IPS DF 6.9 (cell line): ENCODE measurements at places on chromosomes 5 and 9.

- no peak for DNase-seq
- no peaks in the 10 kb centered on the region for H3K27me3 ChIP-seq
- H3K4me1 ChIP-seq = peaks cover 3% of the 10 kb centered on the region; the same call in 1 of the 2 replicates
- no peaks in the 10 kb centered on the region for H3K36me3 ChIP-seq
Measured at GRCh38 chr5:36720688-36721087, 114.3 kb downstream of the SLC1A3 start.

- no peak for DNase-seq
- no peaks in the 10 kb centered on the region for H3K27me3 ChIP-seq
- H3K4me3 ChIP-seq = no peak overlapping the region
- no peaks in the 10 kb centered on the region for H3K4me1 ChIP-seq
- H3K27ac ChIP-seq = no peak overlapping the region
- no peaks in the 10 kb centered on the region for H3K36me3 ChIP-seq
Measured at GRCh38 chr5:11619339-11620024, 284.8 kb downstream of the CTNND2 start.

GRCh38 chr5:1202026-1202797 lies 817 bp downstream of the SLC6A19 start:
- no peak overlapping the region for H3K4me3 ChIP-seq
- no peaks in the 10 kb centered on the region; the same call in 1 of the 2 replicates for H3K4me1 ChIP-seq
- no peak overlapping the region for H3K27ac ChIP-seq
- H3K27me3 ChIP-seq = no peaks in the 10 kb centered on the region
- no peaks in the 10 kb centered on the region for H3K36me3 ChIP-seq
- DNase-seq = no peak

- no peak overlapping the region for H3K27ac ChIP-seq
- H3K4me1 ChIP-seq = no peaks in the 10 kb centered on the region
- DNase-seq = no peak
- no peaks in the 10 kb centered on the region for H3K36me3 ChIP-seq
- H3K4me3 ChIP-seq = no peak overlapping the region; the same call in 1 of the 2 replicates
Measured at GRCh38 chr5:2897276-2897961, 145.9 kb upstream of the IRX2 start.

DNA sequence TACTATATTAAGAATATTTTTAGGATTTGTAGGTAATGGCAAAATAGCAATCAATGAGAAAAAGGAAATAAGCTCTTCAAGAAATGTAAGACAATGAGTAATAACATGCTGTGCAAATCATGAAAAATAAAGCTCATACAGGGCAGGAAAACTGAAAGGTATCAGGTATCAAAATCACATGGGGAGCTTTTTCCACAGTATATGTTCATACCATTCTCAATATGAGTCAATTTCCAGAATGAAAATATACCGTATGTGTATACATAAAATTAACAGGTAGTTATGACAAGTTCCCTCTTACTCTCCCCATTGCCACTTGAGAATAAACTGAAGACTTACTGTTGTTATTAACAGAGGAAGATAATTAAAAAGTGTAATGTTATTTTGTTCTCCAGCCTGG lies 35.9 kb downstream of the EFCAB9 start:
- no peak overlapping the region for H3K4me3 ChIP-seq
- no peaks in the 10 kb centered on the region for H3K4me1 ChIP-seq
- H3K27me3 ChIP-seq = no peaks in the 10 kb centered on the region
- DNase-seq = no peak

DNA sequence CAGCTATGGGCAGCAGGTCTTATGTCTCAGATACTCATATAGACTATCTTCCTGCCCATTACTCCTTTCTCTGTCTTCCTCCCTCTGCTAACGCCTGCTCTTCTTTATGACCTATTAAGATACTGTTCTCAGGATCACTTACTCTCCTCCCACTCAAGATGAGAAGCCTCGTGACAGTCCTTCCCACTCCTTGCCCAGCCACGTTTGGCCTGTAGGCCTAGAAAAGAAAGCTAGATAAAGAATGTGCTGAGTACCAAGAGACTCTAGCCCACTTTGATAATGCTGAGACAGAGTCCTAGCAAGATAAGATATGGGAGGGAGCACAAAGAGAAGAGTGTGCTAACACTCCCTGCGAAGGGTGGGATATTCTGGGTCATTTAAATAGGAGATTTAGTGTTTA lies 6.8 kb upstream of the DENND4C start:
- no peaks in the 10 kb centered on the region; the same call in 1 of the 2 replicates for H3K4me1 ChIP-seq
- no peak overlapping the region for H3K27ac ChIP-seq
- no peaks in the 10 kb centered on the region for H3K36me3 ChIP-seq
- no peak overlapping the region for H3K4me3 ChIP-seq
- no peaks in the 10 kb centered on the region for H3K27me3 ChIP-seq

DNA sequence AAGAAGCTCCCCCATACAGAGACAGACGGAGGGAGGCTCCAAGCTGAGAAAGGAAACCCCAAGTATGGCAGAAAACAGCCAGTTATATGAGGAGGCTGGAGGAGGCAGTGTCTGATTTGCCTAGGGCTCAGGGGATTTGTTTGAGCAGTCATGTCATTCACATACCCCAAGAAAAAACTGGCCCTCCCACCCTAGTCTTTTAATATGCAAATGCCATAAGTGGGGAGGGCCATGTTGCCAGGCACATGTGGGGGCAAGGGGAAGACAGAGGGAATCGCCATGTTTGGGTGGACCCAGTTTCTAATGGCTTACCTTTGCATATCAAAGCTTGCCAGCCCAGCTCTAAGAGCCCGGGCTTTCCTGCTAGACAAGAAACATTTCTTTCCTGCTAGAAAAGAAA lies 1163.8 kb downstream of the TAF11L14 start:
- no peaks in the 10 kb centered on the region for H3K27me3 ChIP-seq
- H3K27ac ChIP-seq = no peak overlapping the region
- DNase-seq = peak; percentile 73
- H3K4me1 ChIP-seq = peaks cover 2% of the 10 kb centered on the region; the same call in 1 of the 2 replicates
- H3K36me3 ChIP-seq = no peaks in the 10 kb centered on the region

DNA sequence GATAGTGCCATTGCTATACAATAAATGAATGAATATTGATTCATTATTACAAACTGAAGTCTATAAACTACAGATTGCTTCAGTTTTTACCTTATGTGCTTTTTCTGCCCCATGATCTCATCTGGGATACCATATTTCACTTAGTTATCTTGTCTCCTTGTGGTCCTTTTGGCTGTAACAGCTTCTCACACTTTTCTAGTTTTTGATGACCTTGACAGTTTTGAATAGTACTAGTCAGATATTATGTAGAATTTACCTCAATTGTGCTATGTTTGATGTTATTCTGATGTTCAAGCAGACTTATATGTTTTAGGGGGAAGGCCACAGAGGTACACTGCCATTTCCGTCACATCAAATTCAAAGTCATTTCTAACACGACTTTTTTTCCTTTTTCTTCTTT lies 2364.3 kb upstream of the ACO1 start:
- no peaks in the 10 kb centered on the region for H3K36me3 ChIP-seq
- H3K27ac ChIP-seq = no peak overlapping the region
- H3K4me1 ChIP-seq = no peaks in the 10 kb centered on the region
- H3K4me3 ChIP-seq = no peak overlapping the region

DNA sequence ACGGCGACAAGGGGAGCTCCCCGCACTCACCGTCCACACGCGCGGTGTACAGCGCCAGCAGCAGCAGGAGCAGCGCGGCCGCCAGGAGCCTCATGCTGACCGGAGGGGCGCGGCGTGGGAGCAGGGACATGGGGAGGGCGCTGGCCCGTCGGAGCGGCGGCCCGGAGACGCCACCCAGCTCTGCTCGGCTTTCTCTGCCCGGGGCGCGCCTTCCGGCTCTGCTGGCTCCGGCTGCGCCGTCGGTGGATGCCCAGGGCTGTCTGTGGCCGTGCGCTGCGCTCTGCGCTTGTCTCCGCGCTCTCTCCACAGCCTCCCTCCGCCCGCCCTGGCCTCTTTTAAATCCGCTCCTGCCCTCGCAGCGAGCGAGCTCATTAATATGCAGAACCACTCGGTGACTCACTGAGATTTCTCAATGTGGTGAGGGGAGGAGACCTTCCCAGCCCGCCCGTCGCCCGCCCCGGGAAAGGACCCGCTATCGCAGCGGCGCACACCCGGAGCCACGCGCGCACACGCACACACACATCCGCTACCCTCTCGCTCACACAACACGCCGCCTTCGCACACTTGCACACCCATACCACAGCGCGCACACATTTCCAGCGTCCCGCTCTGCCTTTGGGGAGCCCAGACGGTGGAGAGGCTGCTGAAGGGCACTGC lies at the start of gene CXCL14:
CXCL14 (minus strand) TSS at position 307 of the 657 bp plus-strand sequence; CDS start at position 94, 213 bp downstream.
- peaks cover 6% of the 10 kb centered on the region; the same call in 1 of the 2 replicates for H3K4me1 ChIP-seq
- H3K4me3 ChIP-seq = peak within 1 kb of the TSS; percentile 29; the same call in 1 of the 2 replicates
- no peak for DNase-seq

- peak overlapping the region; percentile 61 for H3K4me3 ChIP-seq
- no peaks in the 10 kb centered on the region for H3K4me1 ChIP-seq
- DNase-seq = no peak
- peaks cover 5% of the 10 kb centered on the region; the same call in 1 of the 2 replicates for H3K36me3 ChIP-seq
Measured at GRCh38 chr9:93451849-93452709, 594 bp downstream of the FAM120A start.

- no peak overlapping the region for H3K4me3 ChIP-seq
- no peak for DNase-seq
- no peaks in the 10 kb centered on the region for H3K27me3 ChIP-seq
- no peaks in the 10 kb centered on the region; the same call in 1 of the 2 replicates for H3K4me1 ChIP-seq
Measured at GRCh38 chr5:140554454-140554853, 2.8 kb downstream of the SRA1 start.

DNA sequence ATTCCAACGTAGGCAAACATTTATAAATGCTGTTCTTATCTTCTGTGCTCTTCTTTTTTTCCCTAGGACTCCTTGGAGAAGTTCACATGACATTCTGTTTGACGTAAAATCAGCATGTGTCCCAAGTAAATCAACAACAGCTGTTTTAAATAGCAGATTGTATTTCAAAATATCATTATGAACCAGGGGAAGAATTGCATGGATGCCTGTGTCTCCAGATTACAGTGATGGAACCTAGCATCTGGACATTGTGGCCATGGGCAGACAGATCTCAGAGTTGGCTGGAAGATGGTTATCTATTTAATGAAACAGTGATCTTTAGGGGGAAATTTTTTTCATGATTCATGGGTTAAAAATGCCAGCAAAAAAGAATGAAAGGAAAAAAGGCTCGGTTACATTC lies 222.0 kb downstream of the MAN2A1 start:
- DNase-seq = no peak
- no peaks in the 10 kb centered on the region for H3K36me3 ChIP-seq
- H3K27me3 ChIP-seq = no peaks in the 10 kb centered on the region
- H3K4me1 ChIP-seq = no peaks in the 10 kb centered on the region
- no peak overlapping the region for H3K4me3 ChIP-seq
- no peak overlapping the region for H3K27ac ChIP-seq

DNA sequence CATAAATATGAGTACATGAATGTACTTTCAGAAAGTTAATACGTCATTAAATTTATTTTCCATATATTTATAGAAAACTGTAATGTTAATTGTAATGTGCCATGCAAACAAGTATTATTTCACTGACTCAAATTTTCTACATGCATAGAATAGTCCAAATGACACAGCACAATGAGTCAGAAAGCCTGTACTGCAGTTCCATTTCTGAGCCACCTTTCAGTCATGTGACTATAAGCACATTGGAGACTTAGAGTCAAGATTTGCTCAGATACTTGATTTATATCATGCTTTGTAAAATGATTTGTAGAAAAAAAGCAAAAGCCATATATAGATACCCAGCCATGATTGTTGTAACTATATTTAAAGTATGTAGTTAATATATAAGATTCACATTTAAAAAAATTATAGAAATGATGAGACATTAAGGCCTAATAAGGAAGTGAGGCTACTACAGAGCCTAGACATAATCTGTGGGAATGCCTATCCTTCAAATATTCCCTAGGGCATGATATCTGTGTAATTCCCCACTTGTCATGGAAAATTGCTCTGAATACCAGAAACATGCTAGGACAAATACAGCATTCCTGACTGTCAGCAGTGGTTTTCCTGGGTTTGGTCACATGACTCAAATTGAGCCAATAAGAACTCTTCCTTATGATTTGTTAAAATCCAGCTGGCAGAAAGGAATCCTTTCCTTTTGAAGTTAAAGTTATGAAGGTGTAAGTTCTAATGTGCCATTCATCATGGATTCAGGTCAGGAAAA lies 50.0 kb downstream of the PTPRD start:
- DNase-seq = no peak
- no peak overlapping the region for H3K4me3 ChIP-seq
- no peaks in the 10 kb centered on the region for H3K4me1 ChIP-seq
- no peaks in the 10 kb centered on the region for H3K27me3 ChIP-seq
- no peaks in the 10 kb centered on the region for H3K36me3 ChIP-seq
- H3K27ac ChIP-seq = no peak overlapping the region

GRCh38 chr5:103010168-103010567 lies 109.8 kb downstream of the GIN1 start:
- H3K4me1 ChIP-seq = no peaks in the 10 kb centered on the region
- H3K36me3 ChIP-seq = no peaks in the 10 kb centered on the region; the same call in 1 of the 2 replicates
- H3K27me3 ChIP-seq = no peaks in the 10 kb centered on the region
- H3K27ac ChIP-seq = no peak overlapping the region
- no peak overlapping the region for H3K4me3 ChIP-seq

- no peak overlapping the region for H3K27ac ChIP-seq
- 0 out of 2 replicates have a peak, but pooled peaks cover 1% of the 10 kb centered on the region for H3K4me1 ChIP-seq
- peak overlapping the region; percentile 87; the same call in 1 of the 2 replicates for H3K4me3 ChIP-seq
- H3K36me3 ChIP-seq = no peaks in the 10 kb centered on the region; the same call in 1 of the 2 replicates
Measured at GRCh38 chr5:141617682-141618029, 1.1 kb downstream of the DIAPH1 start.

DNA sequence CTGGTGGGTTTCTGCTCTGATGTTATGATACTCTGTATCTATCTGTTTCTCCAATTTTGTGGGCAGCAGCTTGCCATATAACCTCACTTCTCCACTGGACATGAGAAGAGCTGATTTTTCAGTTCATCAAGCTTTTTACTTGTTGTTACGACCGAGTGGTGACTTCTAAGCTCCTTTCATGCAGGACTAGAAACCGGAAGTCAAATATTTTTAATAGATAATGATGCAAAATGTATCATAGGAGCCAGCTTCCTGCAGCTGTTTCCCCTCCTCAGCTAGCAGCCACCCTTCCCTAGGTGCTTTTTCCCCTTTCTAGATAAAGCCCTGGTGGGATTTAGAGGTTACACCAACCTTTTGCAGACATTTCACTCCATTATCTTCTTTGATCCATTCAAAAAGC lies 17.0 kb upstream of the ADAM19 start:
- no peaks in the 10 kb centered on the region for H3K4me1 ChIP-seq
- no peak for DNase-seq
- no peak overlapping the region for H3K4me3 ChIP-seq
- H3K27me3 ChIP-seq = no peaks in the 10 kb centered on the region
- no peak overlapping the region for H3K27ac ChIP-seq
